ENCODE measurements at places on chromosomes 12 and 14. TPM values are rescaled to one million over a fixed set of nuclear protein-coding genes. Genes with fewer than 3 reads are reported as not detected.
A peak's percentile ranks its signal among the peaks of the same experiment; 100 is the strongest.

RTN1 gene
- polyA plus RNA-seq = 6.1 TPM

GRCh38 chr12:50948798-50949197 is 3.5 kb upstream of the HIGD1C start:
- DNase-seq = no peak

GRCh38 chr12:122975790-122976647 is 975 bp downstream of the OGFOD2 start:
- DNase-seq = no peak

GRCh38 chr12:20189767-20190166 is 178.6 kb upstream of the PDE3A start:
- DNase-seq = no peak

C1R gene
- 4.5 TPM for polyA plus RNA-seq

GRCh38 chr14:51653775-51654532 is 2.2 kb downstream of the FRMD6 start:
- no peak for DNase-seq

- peak; percentile 68 for DNase-seq
These were observed 1.5 kb upstream of the NTS start for GRCh38 chr12:85872497-85873091.

GRCh38 chr14:22814373-22814772 is 862 bp downstream of the SLC7A7 start:
- no peak for DNase-seq

DNA sequence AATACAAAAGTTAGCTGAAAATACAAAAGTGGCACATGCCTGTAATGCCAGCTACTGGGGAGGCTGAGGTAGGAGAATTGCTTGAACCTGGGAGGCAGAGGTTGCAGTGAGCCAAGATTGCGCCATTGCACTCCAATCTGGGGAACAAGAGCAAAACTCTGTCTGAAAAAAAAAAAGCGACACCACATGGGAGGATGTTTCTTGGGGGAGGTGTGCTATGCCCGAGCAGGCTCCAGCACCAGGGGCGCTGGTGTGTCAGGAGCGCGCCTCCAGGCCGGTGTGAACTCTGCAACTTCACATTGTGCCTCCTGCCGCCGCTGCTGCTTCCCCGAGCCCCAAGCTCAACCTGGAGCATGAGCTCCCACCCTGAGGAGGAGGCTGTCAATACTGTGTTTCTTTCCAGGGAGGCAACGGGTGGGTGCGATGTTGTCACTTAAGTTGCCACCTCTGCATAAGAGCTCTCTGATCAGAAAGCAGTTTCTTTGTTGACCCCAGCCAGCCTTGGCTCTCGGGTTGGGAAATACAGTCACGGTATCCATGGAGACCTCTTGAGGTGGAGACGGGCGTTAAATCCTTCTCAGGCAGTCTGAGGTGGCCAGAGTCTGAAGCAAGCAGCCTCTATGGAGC is 18.9 kb downstream of the DEGS2 start:
- peak; percentile 89 for DNase-seq

DNA sequence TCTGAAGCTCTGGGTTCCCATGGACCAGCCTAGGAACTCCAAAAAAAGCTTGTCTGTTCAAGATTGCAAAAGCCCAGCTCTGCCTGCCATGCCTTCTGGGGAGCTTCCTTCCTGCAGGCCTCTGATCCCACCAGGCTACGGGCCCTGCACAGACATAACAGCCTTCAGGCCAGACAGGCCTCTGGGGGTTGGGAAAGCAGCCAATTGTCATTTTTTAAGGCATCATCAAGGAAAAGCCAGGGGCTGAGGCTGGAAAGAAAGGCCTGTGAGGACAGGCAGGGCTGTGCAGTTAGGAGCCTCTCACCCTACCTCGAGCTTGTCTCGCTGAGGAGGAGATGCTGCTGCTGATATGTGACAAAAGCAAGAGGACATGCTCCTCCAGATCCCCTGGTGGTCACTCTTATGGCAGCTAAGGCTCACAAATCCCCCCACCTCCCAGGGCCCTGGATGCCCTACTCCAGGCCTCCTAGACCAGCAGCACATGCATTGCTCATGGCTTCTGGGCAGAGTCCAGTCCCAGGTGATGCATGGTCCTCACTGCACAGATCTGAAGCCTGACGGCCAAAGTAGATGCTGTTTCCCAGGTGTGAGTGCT is 2.9 kb downstream of the TMEM229B start:
- no peak for DNase-seq

GRCh38 chr14:99213527-99213971 is 58.4 kb downstream of the BCL11B start:
- DNase-seq = no peak

DUSP6 gene
- 10.3 TPM for polyA plus RNA-seq

HSPB8 gene
- 6.8 TPM for polyA plus RNA-seq

LRIG3 gene
- polyA plus RNA-seq = 32.9 TPM

C1RL gene
- polyA plus RNA-seq = 10.0 TPM

DNA sequence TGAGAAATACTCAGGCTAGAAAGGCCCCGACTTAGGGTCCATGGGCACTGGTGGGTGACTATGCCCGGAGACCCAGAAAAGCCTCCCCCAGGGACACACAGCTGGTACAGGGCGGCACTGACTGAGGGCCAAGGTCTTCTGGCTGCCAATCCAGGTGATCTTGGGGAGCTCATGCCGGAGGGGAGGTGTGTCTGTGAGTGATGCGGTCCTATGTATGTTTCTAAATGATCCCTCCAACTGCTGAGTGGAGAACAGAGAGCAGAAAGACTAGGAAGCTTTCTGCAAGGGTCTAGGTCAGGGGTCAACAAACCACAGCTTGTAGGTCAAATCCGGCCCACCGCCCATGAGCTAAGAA is 391 bp downstream of the SERPINA4 start:
- DNase-seq = no peak

DNA sequence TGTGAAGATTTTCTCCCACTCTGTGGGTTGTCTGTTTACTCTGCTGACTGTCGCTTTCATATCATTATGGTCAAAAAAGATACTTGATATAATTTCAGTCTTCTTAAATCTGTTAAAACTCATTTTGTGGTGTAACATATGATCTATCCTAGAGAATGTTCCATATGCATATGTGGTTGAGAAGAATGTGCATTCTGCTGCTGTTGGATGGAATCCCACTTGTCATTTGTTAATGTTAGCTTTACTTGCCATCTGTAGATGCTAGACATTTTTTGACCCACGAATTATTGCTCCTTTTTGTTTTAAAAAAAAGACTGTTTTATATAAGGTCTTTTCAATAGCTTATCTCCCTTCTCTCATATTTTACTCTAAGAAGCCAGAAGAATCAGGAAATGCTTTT is 26.3 kb upstream of the OR5AU1 start:
- no peak for DNase-seq

GRCh38 chr12:40344312-40344711 is 119.5 kb downstream of the LRRK2 start:
- no peak for DNase-seq

DNA sequence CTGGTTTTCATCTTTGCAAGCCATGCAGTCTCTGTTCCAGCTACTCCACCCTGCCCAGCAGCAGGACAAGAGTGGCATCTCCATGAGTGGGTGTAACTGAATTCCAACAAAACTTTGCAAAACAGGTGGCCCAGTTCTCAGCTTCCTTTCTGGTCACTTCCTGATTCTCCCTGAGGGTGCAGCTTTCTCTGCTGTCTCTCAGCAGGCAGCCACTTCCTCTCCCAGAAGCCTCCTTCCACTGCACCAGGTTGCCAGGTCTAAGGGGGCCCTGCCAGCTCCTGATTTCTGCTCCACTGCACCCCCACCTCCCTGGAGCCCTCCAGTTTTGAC is 341.0 kb upstream of the FKBP4 start:
- DNase-seq = no peak

DNA sequence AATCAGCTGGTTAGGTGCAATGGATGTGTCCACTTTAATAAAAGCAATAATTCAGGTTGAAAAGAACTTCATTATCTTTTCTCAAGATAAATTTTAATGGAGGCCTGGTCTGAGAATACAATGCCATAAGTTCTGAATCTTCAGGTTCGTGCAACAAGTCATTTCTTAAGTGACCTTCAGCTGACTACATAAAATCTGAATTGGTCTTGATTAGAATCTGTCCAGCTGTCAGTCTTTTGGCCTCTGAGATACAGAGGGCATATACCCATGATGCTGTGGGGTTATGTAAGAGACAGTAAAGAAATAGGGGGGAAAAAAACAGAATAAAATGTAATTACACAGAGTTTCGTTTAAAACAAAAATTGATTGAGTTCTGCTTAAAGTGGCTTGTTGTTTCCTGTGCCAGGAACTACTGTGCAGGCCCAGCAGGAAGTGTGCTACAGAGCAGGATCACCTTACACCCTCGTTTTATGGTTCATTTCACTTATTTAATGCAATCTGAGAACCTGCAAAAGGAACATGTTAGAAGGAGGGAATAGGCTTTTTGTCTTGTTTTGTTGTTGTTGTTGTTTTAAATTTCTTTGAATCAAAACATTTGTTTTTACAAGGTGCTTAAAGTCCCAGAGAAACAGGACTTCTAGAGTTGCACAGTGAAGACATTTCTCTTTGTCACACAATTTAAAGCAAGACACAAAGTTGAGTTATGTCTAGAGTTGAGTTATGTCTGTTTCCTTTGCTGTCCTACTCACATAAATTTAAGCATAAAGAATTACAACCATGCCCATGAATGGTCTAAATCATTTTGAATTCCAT is 64.2 kb downstream of the LGR5 start:
- DNase-seq = no peak

GRCh38 chr12:1093166-1093751 is 102.2 kb downstream of the ERC1 start:
- peak; percentile 67 for DNase-seq

- DNase-seq = no peak
These were observed 13.5 kb upstream of the KRT82 start for GRCh38 chr12:52419656-52420055.

CLEC14A gene
- polyA plus RNA-seq = 47.7 TPM

Measured in small intestine (tissue), 16 donors.